Activated CD4-positive, CD25-positive, alpha-beta regulatory T cell treated with anti-CD3 and anti-CD28 coated beads, Interleukin-2, amount 50 U/mL, for 72 hours (primary cell): ENCODE measurements at places on chromosomes 4 and X.

DNA sequence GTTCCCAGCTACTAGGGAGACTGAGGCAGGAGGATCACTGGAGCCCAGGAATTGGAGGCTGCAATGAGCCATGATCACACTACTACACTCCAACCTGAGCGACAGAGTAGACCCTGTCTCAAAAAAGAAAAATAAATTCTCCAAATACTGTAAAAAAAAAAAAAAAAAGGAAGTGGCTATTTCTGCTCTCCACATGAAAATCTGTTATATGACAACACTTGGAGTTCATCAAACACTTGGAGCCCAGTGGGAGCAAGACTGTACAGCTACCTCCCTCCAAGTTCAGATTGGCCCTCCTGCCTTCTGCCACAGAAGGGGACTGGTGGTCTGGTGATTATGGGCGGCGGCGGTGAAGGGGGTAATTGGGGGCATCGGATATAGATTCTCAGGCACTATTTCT is 9.0 kb upstream of the CLDN34 start:
- no peak for DNase-seq

DNA sequence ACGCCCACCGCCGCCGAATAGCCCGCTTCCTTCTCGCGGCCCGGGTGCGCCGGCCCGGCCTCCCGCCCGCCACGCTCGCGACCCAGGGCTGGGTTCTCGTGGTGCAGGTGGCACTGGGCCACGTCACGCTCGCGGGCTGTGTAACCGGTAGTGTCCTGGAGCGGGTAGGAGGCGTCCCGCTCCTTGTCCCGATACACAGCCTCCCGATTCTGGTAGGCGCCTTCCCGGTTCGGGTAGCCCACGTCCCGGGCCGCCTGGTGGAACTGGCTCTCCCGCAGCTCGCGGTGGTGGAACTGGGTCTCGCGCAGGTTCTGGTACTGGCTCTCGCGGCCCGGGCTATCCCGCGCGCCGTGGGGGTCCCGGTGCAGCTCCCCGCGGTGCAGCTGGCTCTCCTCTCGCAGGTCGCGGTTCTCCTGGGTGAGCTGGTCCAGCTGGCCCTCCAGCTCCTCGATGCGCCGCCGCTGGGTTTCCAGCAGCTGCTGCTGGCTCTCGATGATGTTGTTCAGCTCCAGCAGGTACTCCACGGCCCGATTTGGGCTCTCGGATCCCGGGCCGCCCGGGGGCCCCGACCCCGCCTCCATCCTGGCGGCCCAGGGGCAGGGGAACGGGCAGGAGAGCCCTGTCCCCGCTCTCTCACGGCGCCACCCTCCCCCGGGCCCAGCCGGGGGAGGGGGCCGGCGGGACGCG is 39.3 kb upstream of the IQSEC2 start:
- no peak for DNase-seq

- no peak for DNase-seq
These were observed 20.9 kb downstream of the CYBB start for GRCh38 chrX:37800717-37801116.

DNA sequence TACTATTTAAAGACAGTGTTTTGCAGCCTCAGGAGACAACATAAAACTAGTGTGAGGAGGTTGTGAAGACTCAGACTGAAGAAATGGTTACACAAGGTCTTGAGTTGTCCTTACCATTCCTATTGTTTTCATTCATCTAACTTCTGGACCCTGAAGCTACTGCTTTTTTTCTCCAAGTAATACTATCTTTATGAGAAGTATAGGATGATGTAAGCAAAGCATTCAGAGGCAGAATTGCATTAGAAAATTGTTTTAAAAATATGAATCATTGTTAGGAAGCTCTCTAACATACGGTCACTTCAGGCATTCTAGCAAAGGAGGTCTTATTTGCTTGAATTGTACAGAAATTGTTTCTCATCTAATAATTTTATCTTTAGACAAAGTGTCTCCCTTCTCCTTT is 357.8 kb downstream of the TLL1 start:
- no peak for DNase-seq

DNA sequence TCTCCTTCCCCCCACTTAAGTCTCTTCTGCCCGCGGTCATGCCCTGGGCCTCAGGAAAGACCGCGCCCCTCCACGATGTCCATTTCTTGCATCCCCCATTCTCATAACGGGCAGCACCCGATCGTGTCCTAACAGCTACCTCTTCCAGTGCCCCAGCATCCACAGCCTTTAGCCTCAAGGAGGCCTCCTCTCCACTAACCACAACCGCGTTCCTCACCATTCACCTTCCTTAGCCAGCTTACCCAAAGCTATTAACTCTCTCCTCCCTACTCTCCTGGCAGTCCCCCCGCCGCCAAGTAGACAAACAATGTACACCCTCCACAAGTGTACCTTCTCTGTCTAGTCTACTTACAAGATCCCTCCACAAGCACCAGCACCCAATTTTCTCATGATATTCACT is 58.6 kb upstream of the PAGE5 start:
- DNase-seq, result no peak
